Cardiac fibroblast (primary cell): ENCODE measurements at places on chromosomes 6 and 20.

GRCh38 chr6:17004269-17004668 is 97.6 kb upstream of the STMND1 start:
- no peak for DNase-seq

DNA sequence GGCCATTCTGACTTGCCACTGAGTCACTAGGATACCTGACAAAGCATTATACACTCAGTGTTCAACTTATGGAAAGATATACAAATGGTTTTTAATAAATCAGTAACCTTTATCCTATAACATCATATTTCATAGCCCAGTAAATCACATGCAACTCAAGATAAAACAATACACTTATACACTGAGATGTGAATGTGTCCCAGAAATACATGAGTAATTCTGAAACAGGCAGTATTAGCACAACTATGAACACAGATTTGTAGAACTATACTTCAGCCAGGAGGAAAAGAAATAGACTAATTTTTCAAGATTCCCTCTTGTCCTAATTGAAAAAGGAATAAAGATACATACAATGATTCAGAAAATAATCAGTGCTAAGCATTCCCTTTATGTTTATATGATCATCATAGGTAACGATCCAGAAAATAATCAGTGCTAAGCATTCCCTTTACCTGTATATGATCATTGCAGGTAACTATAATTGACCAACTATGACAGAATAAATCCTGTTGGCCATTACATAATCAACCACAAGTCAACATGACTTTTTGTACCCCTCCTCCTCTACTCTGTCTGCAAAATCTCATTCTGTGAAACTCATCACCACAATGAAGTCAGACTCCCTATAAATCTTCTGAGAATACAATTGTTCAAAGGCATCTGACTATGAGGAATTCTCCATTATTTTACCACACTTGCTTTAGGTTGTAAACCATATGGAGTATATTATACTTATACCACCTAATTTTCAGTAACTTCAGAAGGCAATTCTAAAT is 30.3 kb downstream of the HACE1 start:
- DNase-seq = peak; percentile 5

DNA sequence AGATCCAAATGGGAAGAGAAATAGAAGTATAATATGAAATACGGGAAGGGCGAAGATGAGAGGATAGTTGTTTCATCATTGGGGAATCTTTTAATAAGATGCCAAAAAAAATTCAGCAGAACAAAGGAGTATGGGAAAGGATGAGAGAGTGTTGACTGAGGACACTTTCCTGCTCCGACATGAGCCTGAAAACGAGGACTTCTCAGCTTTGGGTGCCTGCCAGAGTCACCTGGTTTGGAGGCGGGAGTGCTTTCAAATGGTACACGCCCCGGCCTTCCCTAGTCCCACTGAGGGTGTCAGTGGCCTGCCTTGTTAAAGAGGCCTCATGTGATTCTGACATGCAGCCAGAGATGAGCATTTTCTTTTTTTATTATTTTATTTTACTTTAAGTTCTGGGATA is 250.9 kb downstream of the ANKRD60 start:
- DNase-seq = no peak

GRCh38 chr20:24948939-24949679 is at the start of gene CST7:
Gene CST7 (plus strand): TSS chr20:24949269. CDS start chr20:24949506, 237 bp downstream.
- DNase-seq = no peak

GRCh38 chr6:168804331-168804730 is 363.3 kb downstream of the SMOC2 start:
- no peak for DNase-seq
